ENCODE measurements at places on chromosomes 3 and 15.

- no peak for DNase-seq
These were observed 16.1 kb downstream of the FILIP1L start for GRCh38 chr3:100097919-100098783.

GRCh38 chr15:73956743-73957135, 30.5 kb downstream of the LOXL1 start:
- DNase-seq = peak; percentile 99

DNA sequence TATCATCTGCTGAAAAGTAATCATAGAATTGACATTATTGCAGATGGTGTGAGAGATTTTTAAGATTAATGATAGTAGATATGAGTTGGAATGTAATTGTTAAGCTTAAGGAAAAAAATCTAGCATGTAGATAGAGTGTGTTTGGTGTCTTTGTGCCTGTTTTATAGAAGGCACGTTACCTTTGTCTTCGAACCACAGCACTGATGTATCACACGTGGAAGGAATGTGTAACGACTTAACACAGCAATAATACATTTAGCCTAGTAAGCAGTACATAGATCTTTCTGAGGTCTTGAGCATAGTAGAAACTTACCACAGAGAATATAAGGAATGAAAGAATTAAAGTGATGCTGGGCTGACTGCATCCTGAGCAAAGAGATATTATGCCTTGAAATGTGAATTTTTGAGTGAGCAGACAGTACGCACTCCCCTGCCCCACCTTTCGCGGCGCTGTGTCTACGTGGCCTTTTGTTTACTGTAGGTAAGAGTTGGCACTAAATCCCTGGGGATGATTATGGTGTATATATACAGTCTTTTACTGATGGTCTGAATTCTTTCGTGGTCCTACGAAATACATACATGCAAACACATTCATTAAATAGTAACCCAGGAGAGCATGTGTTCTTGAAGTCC, 217.6 kb upstream of the TOPAZ1 start:
- DNase-seq = no peak

DNA sequence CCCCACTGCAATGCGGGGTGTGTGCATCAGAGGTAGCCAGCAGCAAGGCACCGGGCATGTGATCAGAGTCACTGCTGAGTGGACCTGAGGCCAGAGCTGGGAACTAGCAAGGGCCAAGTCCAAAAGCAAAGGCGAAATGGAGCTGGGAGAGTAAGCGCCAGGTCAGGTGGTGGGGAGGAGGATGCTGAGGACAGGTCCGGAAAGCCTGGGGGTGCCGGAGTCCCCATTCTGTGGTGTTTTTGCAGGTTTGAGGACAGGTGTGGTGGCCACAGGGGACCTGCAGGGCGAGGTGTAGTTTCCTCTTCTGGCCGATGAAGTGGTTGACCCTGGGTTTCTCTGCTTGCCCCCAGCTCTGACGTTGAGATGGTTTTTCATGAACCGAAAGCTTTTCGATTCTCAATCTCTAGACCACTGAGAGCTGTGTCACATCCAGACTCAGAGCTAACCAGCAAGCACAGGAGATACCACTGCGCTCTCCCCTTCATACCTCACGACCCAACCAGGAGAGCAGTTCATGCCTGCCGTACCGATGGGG, 35.0 kb upstream of the HES1 start:
- DNase-seq = no peak

DNA sequence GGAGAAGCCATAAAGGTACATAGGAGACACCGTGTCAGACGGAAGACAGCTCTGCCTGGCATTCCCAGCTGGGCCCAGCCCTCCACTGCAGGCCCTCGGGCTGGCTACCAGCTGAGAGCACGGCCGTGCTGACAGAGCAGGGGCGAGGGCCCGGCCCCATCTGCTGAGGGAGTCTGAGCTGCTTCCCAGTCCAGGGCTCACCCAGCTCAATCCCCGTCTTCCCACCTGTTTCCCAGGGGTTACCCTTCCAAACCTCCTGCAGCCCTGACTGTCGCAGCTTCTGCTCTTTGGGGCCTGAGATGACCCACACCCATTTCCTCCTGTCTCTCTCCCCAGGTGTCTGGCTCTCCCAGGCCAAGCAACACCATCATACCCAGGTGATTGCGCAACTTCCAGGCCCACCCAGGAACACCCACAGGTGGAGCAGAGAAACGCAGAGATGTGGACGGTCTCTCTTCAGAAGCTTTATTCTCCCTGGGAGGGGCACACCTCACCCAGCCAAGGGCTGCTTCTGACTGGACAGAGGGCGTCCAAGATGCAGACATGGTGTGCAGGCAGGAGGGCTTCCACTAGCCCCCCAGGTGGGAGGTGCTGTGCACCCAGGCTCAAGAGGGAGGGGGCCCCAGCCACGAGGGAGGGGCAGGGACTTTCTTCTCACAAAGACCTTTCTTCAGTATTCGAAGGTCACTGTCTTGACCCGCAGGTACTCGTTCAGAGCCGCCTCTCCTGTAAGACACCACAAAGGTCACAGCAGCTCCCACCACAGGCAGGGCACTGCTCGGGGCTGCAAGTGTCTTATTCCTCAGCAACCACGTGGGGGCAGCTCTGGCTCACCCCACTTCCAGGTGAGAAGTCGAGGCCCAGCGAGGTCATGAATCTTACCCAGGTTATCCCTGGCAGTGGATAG, 19.4 kb upstream of the SLC41A3 start:
- no peak for DNase-seq

GRCh38 chr3:119637679-119638477, 22.5 kb downstream of the POPDC2 start:
- peak; percentile 91 for DNase-seq

- no peak for DNase-seq
These were observed 107.8 kb downstream of the PTPRG start for GRCh38 chr3:61669203-61669602.

GRCh38 chr3:170414202-170414663, 4.4 kb upstream of the CLDN11 start:
- peak; percentile 90 for DNase-seq

DNA sequence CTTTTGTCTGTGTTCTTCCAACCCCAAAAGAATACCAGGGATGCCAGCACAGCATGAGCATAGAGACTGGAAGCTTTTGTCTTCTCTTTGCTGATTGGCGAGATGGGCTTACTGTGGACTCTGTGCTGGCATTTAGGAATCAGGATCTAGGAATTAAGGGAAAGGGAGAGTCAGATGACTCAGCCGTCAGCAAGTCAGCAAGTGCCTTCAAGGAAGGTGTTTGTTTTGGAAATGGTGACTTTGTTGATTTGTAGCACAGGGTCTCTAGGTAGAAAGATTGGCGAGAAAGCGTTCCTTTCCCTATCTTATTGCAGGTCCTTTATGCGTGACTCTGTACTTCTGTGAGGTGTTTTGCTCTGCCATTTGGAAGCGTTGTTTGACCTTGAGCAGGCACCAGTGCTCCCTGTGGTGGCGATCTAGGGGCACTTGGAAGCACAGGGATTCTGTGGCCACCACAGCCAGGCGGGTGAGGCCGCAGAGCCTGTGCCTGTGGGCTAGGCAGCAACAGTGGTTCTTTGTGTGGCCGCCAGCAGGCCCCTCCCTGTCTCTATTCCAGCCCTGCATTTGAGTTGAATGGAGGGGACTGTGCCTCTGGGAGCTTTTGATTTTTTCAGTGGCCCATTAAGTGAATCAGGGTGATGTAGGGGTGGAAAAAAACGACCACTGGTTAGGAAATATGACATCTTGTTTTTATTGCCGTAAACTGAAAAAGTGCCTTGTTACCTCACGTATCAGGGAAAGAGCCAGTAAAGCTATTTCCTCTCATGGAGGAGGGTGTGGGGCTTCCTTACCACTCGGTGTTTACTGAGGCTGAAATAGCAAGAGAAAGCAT, 19.0 kb downstream of the FAN1 start:
- peak; percentile 47 for DNase-seq

- peak; percentile 69 for DNase-seq
These were observed 44.7 kb downstream of the ATP11B start for GRCh38 chr3:182837855-182838454.

DNA sequence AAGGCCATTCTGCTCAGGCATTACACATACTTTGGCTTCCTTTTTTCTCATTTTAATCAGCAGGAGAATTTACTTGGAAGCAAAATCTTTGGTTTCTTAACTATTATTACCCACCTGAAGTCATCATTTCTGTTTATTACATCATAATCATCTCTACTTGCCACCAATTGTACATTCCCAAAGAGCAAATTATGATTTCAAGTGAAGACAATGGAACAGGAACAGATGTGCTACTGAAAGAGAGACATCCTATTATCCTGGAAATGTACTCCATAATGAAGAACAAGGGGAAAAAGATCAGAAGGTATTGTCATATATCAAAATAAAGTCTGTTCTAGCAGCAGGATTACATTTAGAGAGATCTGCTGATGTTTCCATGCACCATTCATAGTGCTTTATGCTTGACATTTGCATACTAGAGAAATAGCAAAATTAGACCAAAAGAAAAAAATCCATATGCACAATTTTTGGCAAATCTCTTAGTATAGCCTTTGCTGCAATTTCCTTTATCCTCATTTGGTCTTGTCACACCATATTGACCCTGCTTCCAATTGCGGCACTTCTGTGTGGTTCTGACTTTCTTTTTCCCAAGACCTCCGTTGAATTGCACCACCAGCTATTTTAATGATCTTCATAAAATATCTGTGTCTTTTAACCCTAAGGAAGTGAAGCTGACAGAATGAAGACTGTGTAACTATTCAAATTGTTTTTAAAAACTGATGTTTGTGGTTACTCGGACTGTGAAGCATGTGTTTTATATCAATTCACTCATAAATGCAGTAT, 683.8 kb downstream of the ZNF385D start:
- no peak for DNase-seq

DNA sequence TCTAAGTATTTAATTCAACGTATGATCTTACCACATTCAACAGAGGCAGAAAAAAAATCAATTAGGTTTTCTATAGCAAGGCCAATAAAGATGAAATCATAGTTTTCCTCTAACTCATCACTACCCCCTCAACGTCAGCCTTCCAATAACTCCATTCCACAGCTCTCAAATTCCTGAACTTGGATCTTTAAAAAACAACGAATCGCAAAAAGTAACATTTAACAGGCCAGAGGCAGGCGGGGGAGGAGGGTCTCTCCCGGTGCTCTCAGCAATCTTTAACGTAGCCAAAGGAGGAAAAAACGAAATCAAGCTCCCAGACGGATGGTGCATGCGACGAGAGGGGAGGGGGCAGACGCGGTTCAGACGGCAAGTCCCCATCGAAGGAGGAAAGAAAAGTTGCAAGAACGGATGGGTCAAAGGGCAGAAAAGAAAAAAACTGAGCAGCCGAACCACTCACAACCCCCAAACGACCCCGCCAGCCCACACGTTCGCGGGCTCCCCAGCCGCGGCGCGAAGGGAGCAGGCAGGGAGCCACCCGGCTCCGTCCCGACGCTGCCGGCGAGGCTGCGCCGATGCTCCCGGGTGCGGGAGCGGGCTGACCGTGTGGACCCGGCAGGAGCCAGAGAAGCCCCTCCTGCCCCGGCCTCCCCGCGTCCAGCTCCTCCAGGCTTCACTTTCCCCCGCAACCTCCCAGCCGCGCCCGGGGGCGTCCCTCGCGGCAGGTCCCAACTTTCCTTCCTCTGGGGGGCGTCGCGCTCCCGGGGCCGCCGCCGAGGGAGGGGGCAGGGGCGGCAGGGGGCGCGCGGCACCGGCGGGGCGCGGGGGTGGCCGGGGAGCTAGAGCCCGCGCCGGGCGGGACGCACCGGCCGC, 703 bp downstream of the PEAK1 start:
- DNase-seq = peak; percentile 69

- peak; percentile 9 for DNase-seq
These were observed 15.4 kb downstream of the TMEM44 start for GRCh38 chr3:194617827-194618226.

DNA sequence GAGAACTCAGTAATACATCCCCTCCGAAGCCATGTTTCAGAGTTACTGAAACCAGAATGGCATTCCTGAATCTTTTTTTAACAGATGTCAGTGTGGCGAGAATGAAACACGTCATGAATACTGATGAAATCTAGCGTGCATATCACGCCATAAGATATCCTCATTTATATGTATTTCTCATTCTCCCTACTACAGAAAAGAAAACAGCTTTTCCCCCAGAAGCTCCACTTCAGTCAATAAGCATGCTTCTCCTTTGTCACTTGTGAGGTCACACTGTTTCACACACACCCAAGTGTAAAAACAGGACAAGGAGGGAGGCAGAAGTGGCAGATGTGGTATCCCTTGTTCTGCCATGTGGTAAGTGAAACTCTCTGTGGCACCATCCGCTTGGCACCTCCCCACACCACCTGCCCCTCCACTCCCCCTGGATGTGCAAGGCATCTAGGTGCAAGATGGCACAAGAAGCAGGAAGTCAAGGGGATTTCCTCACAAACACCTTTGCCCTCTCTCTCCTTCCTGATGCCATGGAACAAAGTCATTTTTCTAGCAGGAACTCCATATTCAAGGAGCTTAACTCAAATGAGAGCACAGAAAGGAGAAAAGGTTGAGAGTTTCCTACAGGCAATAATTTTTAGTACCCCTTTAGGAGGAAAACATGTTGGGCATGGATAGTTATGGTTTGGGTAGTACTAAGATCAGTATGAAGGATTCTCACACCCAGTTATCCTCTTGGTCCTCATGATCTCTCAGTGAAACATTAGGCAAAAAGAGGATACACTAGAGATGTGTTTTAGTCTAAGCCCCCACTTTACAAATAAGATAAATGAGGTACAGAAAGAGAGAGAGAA, 47.5 kb upstream of the FRMD4B start:
- no peak for DNase-seq

GRCh38 chr15:93803421-93804152, 427.8 kb upstream of the MCTP2 start:
- DNase-seq = peak; percentile 3

DNA sequence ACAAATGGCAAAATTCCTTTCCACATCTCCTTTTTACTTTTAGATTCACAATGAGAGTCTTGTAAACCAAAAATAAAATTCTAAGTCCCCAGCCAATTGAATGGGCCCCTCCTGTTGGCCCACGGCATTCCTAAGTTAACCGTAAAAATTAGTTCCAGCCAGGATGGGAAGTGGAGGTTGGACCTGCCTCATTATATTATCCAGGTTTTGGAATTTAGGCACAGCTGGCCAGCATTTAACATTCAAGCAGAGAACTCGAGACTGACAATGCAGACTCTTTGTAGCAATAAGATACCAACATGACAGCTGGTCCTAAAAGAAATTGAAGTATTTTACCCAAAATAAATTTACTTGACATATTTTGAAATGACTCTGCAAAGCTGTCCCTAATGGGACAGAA, 321.0 kb upstream of the NAALADL2 start:
- no peak for DNase-seq

GRCh38 chr3:107368654-107369398, 8.4 kb upstream of the CCDC54 start:
- peak; percentile 20 for DNase-seq

DNA sequence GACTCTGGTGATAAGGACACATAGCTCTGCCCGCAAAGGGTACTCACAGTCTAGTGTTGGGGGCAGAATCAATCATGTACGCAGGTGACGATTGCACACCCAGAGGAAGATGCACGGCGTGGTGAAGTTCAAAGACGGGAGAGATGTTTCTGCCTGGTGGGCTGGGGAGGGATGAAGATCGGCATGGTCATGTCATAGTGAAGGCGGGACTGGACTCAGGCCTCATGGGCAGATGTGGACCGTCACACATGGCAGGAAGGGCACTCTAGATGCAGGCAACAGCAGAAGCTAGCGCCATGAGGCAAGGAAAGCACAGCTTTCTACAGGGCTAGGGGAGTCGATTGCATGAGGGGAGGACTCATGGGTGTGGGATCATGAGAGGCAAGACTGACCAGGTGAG, 240.6 kb downstream of the OPA1 start:
- DNase-seq = no peak

Measured in GM23248 (cell line).